ENCODE measurements at places on chromosomes 2 and 18.

GRCh38 chr2:118732432-118732831 is 115.0 kb downstream of the EN1 start:
- DNase-seq, result no peak

DNA sequence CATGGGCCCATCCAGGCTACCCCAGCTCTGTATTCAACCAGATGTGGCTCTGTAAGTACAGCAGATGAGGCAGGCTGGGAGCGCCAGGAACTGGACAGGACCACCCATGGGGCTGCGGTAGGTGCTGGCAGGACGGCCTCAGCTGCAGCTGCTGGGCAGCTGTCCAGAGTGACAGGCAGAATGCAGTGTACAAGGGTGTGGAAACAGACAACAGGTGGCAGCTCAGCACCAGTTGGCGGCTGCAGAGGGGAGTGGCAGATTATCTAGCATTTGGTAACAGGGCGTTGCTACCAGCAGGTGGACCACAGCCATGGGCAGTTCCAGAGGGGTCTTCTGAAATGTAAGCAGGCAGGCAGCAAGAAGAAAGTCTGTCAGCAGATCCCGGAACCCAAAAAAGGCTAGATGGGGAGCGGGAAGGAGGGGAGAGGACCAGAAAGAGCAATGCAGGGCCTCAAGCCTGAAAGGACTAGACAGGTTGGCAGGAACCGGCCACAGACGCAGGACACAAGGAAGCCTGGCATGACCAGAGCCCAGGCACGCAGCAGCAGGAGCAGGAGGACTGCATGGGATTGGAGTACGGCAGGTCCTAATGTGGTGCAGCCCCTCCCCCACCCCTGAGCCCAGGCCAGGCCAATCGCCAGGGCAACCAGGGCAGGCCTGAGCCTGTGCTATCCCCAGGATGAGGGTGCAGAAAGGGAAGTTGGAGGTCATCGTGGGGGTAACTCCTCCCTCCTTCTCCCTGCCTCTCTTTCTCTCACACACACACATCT is 24.7 kb downstream of the PKDCC start:
- no peak for DNase-seq

GRCh38 chr2:82391386-82391785 is 2067.7 kb downstream of the SUCLG1 start:
- no peak for DNase-seq

GRCh38 chr2:12412898-12413305 is 303.8 kb upstream of the TRIB2 start:
- peak; percentile 58 for DNase-seq

DNA sequence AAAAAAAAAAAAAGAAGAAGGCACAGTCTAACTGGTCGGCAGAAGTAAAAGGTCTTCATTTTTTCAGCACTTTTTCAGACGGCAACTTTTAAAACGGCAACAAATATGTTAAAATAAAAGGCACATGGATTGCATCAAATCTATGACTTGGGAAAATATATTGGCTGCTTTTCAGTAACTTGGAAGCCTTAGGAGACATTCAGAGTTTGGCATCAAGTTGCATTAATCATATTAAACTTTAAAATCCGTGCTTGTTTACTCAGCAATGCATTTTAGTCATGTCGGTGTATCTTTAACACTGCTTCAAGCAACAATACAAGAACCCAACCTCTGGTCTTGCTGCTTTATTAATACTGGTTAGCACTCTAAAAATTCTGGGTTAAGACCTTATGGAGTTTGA is 111.1 kb downstream of the MEP1B start:
- no peak for DNase-seq

GRCh38 chr18:58612315-58613055 is 16.4 kb downstream of the ALPK2 start:
- no peak for DNase-seq

DNA sequence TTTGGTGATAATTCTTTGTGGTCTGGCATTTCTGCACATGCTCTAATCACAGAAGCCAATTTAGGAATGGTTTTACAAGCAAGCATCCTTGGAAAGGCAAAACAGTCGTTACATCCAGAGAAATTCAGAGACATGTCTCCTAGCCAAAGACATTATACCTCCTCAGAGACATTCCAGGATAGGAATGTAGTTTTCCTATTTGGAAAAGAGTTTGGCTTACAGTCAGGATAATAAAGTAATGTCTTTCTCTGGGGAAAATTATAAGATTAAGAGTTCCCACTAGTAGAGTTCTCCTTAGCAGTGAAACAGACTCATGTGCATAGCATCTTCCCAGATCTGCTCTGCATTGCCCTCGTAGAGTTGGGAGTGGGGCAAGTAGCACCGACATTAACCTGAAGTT is 753.6 kb upstream of the TMEFF2 start:
- DNase-seq, result no peak

DNA sequence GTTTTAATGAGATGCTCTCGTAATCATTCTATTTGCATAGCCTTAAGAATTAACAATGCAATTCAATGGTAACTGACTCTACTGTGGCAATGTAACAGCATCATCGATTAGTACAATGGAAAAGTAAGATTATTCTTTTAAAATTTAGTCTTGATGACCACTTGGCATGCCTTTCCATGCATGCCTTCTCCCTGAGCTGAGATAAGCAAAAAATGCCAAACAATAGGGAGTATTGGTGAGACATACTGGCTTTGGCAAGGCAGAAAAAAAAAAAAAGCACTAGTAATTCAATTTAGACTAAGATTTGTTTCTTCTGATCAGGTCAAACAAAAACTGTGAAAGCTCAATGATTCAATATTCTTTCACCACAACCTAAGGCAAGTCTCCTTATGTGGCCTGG is 110.8 kb upstream of the TRIB2 start:
- no peak for DNase-seq

GRCh38 chr2:164620873-164621763 is at the start of gene GRB14:
Gene GRB14, minus strand, starts transcription at chr2:164621482. Its CDS starts 173 bp downstream, at chr2:164621309.
- DNase-seq, result no peak

GRCh38 chr2:76870011-76870410 is 652.2 kb downstream of the LRRTM4 start:
- no peak for DNase-seq

DNA sequence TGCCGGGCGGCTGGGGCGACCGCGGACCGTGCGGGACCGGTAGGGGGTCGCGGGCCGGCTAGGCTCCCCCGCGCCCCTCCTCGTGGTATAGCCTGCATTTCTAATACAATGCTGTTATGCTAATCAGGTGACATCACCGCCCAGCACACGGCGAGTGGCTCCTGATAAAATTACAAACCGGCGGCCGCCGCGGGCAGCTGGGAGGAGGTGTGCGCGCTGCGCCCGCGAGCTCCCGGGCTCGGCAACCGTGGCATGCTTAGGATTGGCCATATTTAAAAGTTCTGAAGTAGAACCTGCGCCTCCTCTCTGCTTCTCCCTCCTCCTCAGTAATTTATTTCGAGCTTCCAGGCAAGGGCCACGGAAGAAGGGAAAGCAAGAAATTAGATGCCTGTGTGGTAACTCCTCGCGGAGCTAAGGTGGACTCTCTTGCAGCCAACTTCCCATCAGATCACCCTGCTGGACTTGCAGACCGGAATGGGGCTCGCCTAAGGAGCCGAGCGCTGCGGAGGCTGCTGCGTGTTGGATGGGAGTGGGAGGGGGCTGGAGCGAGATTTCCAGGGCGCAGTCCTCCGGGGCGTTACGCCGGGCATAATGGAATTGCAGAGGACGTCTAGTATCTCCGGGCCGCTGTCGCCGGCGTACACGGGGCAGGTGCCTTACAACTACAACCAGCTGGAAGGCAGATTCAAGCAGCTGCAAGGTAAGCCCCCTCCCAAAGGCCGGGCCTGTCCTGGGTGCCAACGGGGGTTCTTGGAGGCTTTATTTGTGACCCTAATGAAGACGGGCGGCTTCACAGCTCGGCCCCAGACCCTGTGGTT is 102.3 kb downstream of the SPTBN1 start:
- peak; percentile 70 for DNase-seq

DNA sequence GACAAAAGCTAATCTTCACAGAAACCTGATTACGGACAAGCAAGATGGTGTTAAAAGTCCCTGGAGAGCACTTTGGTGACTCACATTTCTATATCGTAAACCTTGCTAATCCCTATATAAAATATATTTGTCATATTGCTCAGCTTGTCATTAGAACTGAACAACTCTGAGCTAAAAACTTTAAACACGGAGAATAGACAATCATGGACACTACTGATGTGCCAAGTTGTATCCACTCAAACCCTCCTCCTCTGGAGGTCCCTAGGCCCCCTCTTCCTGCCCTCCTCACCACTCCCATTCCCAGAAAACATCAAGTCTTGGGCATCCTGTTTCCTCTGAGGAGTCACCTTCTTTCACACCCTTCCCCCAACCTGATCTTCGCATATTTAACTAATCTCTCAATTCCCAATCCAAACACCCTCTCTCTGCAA is 138.7 kb upstream of the PID1 start:
- DNase-seq, result no peak

- no peak for DNase-seq
These were observed 95.0 kb downstream of the PID1 start for GRCh38 chr2:229176136-229176535.

GRCh38 chr2:43906448-43907109 is 67.8 kb downstream of the ABCG8 start:
- no peak for DNase-seq

DNA sequence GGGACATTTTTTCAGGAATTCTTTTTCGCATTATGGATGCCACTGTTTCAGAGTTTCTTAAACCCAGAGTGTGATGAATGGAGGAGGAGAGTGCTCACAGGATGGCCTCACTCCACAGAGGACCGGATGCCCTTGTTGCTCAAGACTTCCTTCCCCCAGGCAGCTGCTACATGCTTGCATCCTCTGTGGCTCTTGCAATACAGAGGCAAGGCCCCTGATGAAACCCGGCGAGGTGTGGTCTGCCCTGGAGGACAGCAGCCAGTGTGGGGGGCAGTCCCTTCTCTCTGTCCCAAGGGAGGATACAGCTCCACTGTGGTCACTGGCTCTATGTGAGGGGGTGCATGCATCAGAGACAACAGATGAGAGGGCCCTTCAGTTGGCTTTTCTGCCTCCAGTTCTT is 109.6 kb downstream of the SH3RF3 start:
- DNase-seq, result peak; percentile 22

DNA sequence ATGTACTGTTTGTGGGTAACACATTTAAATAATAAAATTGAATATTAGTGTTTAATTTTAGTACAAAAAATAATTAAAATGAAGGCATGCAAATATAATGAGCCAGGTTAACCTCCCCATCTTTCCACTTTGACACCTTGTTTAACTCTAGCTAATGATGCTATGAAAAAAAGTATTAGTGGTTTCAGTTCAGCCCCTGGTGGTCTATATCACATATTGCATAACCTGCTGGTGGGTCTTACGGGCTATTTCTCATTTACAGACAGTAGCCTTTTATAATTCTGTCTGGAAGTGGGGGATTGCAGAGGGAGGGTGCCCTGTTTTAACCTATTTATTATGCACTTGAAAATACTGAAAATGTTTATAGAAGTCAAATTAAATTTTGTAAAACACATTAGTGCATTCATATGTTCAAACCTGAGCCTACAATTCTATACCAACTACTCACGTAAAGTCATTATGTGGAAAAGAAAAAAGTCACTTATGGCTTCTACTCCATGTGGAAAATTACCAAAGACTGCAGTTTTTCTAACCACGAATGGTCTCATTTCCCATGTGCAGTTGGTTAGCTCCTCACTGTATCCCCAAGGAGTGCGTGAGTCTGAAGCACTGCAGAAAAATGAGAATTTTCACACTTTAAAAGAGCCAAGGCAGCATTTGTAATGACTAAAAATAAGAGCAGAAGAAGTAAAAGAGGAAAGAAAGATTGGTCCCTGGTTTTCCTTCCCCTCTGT is 381.0 kb downstream of the MTX2 start:
- no peak for DNase-seq

- no peak for DNase-seq
These were observed 67.6 kb upstream of the STAT1 start for GRCh38 chr2:191081411-191082155.

- no peak for DNase-seq
These were observed 27.2 kb upstream of the BBS5 start for GRCh38 chr2:169452080-169452479.

GRCh38 chr2:120674246-120675170 is 61.2 kb upstream of the GLI2 start:
- DNase-seq, result no peak

DNA sequence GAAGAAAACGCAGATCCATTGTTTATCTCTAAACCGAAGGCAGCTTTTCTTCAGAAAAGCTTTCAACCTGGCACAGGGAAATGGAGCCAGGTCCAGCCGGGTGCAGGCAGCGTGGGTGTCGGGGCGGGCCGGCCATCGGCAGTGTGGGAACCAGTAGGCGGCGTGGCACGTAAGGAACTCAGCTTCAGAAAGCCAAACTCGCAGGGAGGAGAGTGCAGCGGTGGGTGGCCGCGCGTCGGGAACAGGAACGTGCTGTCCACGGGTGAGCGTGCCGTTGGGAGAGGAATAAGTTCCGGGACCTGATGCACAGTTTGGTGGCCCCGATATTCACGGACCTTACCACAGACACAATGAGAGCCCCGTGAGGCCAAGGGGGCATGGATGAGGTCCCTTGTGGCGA is 270.4 kb downstream of the TWIST2 start:
- no peak for DNase-seq

- DNase-seq, result no peak
These were observed 199.3 kb upstream of the EPAS1 start for GRCh38 chr2:46097714-46098480.

All from CD4-positive, alpha-beta T cell treated with Interleukin-4 for 4 hours (primary cell).